ENCODE measurements at places on chromosomes 4 and X.

DNA sequence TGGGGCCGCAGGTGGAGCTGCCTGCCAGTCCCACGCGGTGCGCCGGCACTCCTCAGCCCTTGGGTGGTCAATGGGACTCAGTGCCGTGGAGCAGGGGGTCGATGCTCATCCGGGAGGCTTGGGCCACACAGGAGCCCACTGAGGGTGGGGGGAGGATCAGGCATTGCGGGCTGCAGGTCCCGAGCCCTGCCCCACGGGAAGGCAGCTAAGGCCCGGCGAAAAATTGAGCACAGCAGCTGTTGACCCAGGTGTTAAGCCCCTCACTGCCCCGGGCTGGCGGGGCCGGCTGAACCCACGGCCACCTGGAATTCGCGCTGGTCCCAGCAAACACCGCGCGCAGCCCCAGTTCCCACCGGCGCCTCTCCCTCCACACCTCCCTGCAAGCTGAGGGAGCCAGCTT is 26.1 kb downstream of the VCX2 start:
- DNase-seq = no peak

DNA sequence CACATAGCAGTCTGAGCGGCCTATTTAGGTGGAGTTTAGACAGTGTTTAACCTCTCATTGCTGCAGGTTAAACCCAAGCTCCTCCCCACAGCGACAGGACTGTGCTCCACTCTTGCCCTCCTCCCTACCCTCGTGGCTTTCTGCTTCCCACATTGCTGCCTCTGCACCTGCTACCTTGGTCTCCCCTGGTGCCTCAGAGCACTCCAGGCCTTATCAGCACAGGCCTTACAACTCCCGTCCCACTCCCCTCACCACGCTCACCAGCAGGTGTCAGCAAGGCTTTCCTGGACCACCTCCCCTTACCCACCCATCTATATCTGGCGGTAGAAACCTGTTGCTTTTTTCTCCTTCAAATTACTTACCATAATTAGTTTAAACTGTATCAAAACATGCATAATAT is 18.6 kb downstream of the HELT start:
- DNase-seq = no peak

- DNase-seq = no peak
Observed at GRCh38 chrX:67693928-67694327, 150.1 kb downstream of the AR start.

DNA sequence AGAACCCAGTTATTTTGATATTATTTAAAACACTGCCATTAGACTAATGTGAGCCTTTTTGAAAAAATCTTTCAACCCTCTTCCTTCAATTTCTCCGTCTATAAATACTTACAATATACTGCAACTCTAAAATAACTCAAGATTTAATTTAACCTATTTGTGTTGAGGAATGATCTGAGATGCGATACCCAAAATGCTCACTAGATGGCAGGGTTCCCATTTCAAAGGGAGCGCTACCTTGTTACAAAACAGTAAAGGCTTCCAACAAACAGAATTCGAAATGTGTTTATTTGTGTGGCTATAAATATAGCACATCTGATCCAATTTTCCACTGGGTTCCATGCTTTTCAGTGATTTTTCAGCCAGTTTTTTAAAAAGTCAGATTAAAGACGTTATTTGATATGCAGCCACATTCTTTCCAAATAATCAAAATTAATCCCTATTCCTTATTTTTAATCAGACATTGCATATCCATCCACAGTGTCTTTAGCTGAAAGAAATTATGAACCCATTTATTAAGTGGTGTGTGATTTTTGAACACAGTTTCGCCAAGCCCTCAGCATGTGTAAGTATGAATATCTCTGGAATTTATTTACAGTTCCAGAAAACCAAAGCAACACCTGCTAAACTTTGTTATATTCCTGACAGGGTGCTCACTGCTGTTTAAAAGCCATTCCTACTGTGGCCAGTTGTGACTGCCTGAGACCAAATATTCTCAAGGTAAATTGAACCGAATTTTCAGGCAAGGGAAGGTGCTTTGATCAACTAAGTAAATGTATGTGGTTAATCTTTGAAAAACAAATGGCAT is 668.0 kb upstream of the LCORL start:
- peak; percentile 5 for DNase-seq

- DNase-seq = peak; percentile 9
Observed at GRCh38 chr4:81504112-81505003, 32.7 kb upstream of the RASGEF1B start.

GRCh38 chrX:51852096-51852495 is 41.3 kb upstream of the MAGED1 start:
- no peak for DNase-seq

DNA sequence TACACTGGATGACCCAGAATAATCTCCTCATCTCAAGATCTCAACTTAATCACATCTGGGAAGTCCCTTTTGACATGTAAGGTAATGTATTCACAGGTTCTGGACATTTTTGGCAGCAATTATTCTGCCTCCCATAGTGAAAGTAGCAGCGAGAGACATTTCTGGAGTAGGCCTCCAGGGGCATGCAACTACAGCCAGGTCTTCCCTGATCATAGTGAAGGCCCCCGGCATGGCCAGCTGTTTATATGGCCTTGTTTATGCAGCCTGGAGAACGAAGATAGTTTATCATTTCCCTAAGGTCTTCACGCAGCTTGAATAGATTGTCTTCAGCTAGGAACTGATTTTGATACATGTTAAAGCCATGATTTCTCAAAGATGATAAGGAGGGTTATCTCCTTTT is 139.9 kb downstream of the RNF150 start:
- no peak for DNase-seq

GRCh38 chr4:2843941-2844584 is 419 bp downstream of the ADD1 start:
- no peak for DNase-seq

- DNase-seq = no peak
Observed at GRCh38 chr4:64250488-64250887, 158.8 kb downstream of the TECRL start.

DNA sequence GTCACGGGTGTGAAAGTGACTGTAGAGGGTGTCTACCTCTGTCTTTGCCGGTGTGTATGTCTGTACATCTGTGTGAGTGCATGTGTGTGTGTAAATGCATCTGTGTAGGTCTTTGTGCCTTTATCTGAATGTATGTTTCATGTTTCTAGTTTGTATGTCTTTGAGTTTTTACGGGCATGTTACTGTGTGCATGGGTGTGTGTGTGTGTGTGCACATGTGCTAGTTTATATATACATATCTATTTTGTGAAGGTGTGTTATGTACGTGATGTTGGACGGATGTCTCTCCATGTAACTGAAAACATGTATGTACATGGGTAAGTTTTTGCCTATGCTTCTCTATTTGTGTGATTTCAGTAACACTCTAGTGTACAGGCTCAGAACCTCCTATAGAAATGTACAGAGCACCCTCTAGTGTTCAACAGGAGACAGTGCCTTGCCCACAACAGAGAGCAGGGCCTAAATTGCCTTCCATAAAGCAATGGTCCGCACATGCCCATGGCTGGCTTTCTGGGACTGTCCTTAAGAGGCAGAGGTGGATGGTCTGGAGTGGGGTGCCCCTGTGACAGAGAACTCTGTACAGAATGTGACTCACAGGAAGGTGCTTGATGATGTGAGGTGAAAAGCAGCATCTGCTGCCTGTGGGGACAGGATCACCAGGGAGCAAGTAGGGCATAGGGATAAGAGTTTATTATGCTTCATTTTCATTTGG is 343.5 kb downstream of the RAPGEF2 start:
- no peak for DNase-seq

DNA sequence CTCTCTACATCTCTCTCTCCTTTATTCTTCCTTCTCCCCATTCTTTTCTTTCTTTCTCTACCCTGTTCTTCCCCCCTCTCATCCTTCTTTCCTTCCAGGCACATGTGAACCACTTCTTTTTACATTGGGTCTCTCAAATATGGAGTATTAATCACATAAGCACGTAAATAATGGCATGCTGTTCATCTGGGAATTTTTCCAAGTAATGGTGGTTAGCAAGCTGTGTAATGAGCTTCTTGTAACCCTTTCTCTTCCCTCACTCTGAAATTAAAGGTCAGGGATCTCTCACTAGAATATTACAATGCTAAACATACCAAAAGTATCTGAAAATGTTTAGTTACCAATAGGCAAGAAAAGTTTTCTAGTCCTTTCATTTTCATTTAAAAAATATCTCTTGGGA is 239.9 kb upstream of the TEX13A start:
- DNase-seq = no peak

GRCh38 chr4:98996056-98996764 is 689 bp downstream of the METAP1 start:
- peak; percentile 14 for DNase-seq

DNA sequence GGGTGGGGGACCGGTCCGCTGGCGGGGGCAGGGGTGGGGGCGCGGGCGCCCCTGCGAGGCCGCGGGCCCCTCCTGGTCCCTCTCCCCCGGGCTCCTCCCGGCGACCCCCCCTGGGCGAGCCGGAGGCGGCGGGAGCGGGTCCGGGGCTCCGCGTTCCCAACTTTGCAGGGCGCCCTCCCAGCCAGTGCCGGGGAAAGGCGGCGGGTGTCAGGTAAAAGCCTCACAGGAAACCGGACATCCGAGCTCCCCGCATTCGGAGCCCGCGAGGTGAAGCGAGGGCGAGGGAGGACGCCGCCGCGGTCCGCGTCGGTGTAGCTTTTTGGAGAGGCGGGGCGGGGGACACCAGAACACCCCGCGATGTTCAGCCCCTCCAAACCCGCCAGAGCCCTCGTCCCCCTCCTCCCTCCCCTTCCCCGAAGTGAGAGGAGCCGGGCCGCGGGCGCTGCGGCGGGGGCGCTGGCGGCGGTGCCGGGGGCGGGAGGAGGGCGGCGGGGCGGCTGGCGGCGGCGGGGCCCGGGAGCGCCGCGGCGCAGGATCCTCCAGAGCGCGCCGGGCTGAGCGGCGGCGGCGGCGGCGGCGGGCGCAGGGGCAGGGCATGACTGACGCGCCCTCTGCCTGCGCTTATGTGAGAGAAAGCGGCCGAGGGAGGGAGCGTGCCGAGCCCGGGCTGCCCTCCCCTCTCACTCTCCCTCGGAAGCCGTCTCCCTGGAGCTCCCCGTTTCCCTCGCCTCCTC is at the start of gene VEGFC:
VEGFC (minus strand) TSS at position 597 of the 734 bp plus-strand sequence. CDS start 611 bp downstream, outside the sequence.
- no peak for DNase-seq

DNA sequence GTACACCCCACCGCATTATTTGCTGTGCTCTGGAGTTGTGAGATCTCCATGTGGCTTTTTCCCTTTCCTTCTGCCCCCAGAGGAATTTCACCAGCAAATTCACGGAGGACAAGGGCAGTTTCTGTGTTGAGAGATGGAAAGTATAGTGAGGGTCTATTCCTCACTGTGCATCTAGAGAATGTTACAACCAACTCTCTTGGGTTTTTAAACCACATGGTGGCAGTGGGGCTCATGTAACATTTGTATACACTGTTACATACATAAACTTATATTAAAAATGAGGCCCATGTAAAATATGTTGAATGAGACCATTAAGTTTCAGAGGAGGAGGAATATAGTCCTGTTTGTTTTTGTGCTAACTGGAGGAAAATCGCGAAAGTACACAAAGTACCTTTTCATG is 909 bp upstream of the PRKG2 start:
- no peak for DNase-seq

- no peak for DNase-seq
Observed at GRCh38 chrX:95950679-95951078, 734.0 kb upstream of the DIAPH2 start.

- no peak for DNase-seq
Observed at GRCh38 chrX:52353838-52354237, 15.0 kb upstream of the XAGE2 start.

DNA sequence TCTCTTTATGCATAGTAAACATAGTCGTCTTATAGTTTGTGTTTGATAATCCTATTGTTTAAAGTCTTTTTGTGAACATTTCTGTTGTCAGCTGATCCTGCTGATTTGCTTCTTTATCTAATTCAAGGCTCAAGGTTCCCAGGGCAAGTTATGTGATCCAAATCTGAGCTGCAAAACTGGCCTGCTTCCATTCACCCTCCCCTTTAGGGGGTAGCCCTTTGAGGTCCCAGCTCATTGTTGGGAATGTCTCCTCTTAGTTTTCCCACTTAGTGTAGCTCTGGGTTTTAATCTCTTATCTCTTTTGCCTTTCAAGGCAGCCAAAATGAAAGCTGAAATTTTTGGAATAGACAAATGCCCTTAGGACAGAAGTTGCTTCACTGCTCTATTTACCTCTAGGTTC is 40.2 kb upstream of the MAGED1 start:
- no peak for DNase-seq

GRCh38 chrX:149185087-149185486 is 320.0 kb downstream of the IDS start:
- no peak for DNase-seq

GRCh38 chr4:11081006-11081405 is 347.7 kb downstream of the HS3ST1 start:
- DNase-seq = no peak

- DNase-seq = no peak
Observed at GRCh38 chr4:88706574-88706973, 8.9 kb upstream of the NAP1L5 start.

DNA sequence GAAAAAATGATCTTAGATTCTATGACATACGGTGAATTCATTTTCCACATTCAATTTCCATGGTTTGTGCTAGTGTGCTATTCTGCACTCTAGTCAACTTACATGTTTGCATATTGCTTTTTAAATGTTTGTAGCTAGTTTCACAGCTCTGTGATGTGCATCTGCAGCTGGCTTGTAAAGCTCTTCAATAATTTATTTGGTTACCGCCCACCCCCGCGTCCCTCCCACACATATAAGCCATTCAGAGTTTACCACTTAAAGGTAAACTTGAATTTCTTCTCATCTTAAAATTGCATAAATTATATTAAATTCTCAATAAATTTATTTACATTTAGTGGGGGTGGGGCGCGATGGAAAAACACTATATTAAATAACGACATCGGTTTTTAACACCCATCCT is 291 bp upstream of the NBDY start:
- DNase-seq = peak; percentile 17

GRCh38 chrX:153766098-153766817 is 2.2 kb downstream of the PLXNB3 start:
- DNase-seq = no peak

- no peak for DNase-seq
Observed at GRCh38 chr4:84796394-84796793, 170.1 kb downstream of the WDFY3 start.

- no peak for DNase-seq
Observed at GRCh38 chr4:112147697-112148096, 2.4 kb downstream of the FAM241A start.

- no peak for DNase-seq
Observed at GRCh38 chr4:101941816-101942358, 151.4 kb downstream of the BANK1 start.

GRCh38 chr4:125393825-125394224 is 79.1 kb downstream of the FAT4 start:
- DNase-seq = no peak

DNA sequence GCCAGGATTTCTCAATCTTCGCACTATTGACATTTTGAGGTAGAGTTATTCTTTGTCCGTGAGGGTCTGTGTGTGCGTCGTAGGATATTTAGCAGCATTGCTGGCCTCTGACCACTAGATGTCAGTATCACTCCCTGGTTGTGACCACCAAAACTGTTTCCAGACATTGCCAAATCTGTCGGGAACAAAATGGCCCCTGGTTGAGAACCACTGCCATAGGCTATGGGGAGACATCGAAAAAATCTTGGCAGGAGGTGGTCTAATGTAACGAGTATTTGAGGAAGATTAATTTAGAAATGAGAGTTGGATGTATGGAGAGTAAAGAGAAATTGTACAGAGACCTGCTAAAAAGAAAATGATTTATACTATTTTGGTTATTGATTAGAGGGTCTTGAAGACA is 108.4 kb downstream of the DOCK11 start:
- peak; percentile 11 for DNase-seq

Data from effector CD4-positive, alpha-beta T cell (primary cell).